ENCODE measurements at places on chromosomes 4 and X.

- no peak for DNase-seq
These were observed 51.7 kb downstream of the REELD1 start for GRCh38 chr4:146265950-146266490.

DNA sequence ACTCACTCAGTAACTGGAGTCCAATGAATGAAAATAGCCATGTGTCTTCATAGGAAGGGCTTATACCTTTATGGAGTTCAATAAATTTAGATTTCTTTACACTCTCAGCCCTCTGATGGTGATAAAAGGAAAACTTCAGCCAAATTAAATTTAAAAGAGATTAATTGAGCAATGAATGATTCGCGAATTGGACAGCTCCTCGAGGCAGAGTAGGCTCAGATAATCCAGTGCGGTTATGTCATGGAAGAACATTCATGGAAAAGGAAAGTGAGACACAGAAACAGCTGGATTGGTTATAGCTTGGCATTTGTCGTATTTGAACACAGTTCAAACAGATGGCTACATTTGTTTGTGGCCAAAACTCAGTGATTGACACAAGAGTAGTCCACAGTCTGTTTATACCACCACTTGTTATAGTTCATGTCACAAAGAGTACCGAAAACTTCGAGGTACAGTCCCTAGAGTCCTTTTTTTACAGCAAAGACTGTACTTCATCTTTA is 54.6 kb upstream of the TACR3 start:
- no peak for DNase-seq

GRCh38 chr4:137853424-137853823 is 321.1 kb upstream of the PCDH18 start:
- no peak for DNase-seq

GRCh38 chr4:113008716-113009115 is 40.7 kb upstream of the ANK2 start:
- no peak for DNase-seq

GRCh38 chr4:110075083-110075738 is 123.2 kb downstream of the ELOVL6 start:
- DNase-seq, result no peak

DNA sequence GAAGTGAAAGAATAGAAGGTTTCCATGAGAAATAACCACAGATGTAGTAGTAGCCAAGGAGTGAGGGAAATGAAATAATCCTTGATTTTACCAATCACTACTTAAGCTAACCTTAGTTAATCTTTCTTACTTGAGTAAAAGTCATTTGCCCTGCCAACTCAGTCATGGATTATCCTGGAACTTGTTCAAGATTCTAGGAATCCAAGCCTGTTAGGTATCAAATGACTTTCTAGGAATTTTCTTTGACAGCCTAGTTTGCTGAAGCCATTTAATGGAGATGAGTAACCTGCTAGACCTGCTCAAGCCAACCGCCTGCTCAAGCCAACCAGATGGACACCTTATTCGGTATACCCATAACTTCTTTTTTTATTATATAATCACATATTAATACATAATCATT is 180.5 kb downstream of the KLHL13 start:
- no peak for DNase-seq

DNA sequence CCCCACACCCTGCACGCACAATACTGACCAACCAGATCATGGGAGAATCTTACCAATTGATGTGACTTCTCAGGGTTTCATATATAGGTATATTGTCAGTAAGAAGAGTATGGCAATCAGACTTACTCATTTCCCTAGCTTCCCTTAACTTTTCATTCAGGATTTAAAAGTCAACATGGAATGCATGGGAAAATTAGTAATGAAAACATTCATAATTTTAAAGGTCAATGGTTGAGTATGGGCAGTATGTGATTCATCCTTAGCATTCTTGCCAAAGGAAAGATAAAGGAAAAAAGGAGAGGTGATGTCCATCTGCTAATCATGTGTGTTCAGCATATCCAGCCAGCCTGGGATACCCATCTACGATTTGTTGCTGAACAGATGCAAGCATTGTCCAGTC is 4.0 kb downstream of the DIPK2B start:
- DNase-seq, result no peak

DNA sequence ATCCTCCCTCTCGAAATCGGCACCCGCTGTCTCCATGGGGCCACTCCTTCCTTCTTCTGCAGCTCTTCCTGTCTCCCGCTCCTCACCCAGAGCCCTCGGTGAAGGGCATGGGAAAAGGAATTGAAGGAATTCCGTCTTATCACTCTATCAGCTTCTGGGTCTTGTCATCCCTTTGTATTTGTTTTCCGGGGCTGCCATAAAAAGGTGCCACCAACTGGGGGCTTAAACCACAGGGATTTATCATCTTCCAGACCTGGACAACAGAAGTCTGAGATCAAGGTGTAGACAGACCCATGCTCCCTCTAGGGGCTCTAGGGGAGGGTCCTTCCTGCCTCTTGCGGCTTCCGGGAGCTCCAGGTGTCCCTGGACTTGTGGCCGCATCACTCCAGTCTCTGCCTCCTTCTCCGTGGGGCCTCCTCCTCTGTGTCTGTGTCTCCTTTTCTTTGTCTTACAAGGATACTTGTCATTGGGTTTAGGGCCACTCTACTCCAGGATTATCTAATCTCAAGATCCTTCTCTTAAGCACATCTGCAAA is 24.0 kb downstream of the CD99 start:
- DNase-seq, result no peak

GRCh38 chrX:72123471-72124185 is 8.1 kb downstream of the RTL5 start:
- no peak for DNase-seq
